ENCODE measurements at places on chromosomes 1 and 21.

GRCh38 chr1:243473227-243474135, 217.6 kb downstream of the SDCCAG8 start:
- DNase-seq: no peak

DNA sequence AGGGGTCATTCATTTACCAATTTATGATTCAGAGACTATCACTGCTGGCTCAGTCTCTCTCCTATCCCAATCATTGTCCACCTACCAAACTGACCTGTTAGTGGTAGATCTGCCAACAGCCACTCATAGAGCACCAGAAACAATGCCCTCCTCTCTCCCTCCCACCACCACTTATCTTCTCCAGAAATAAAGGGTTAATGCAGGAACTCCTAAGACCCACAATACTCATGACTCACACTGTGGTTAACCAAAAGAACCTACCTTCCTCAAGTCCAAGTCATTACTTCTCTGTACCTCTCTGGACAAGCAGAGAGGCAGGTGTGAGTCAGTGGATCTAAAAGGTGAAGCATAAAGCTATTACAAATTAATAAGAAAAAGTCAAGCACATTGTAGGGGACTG, 40.9 kb upstream of the CAMK1G start:
- DNase-seq: no peak

GRCh38 chr21:31448496-31448895, 104.4 kb upstream of the TIAM1 start:
- no peak for DNase-seq

DNA sequence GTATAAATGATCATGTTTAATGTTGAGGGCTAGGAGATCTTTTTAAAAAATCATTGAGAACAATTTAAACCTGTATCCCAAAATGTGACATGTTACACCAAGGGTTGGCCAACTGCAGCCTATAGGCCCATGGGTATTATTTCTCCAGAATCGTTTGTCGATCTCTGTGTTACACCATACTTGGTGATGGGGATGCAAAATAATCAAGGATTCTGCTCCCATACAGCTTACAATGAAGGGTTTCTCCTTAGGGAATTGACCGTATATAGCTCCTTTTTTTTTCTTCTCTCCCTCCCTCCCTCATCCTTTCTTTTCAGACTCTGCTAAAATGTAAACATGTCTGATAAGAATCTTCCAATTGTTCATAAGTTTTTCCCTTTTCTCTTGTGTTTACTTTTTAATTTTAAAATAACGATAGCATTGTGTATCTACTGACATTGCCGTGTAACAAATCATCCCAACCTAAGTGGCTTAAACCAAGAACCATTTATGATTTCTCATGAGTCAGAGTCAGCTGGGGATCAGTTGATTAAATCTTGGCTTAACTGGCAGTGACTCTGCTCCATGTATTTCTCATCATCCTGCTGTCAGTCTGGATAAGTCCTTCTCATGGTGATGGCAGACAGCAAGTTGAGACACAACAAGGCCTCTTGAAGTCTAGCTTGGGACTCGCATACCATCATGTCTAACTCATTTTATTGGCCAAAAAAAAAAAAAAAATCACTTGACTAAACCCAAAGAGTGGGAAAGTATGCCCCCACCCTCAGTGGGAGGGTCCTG, 48.0 kb downstream of the MARK1 start:
- no peak for DNase-seq

GRCh38 chr1:109929588-109930251, 19.1 kb downstream of the CSF1 start:
- DNase-seq: no peak

- no peak for DNase-seq
Observed at GRCh38 chr1:40766017-40766416, 17.6 kb upstream of the KCNQ4 start.

DNA sequence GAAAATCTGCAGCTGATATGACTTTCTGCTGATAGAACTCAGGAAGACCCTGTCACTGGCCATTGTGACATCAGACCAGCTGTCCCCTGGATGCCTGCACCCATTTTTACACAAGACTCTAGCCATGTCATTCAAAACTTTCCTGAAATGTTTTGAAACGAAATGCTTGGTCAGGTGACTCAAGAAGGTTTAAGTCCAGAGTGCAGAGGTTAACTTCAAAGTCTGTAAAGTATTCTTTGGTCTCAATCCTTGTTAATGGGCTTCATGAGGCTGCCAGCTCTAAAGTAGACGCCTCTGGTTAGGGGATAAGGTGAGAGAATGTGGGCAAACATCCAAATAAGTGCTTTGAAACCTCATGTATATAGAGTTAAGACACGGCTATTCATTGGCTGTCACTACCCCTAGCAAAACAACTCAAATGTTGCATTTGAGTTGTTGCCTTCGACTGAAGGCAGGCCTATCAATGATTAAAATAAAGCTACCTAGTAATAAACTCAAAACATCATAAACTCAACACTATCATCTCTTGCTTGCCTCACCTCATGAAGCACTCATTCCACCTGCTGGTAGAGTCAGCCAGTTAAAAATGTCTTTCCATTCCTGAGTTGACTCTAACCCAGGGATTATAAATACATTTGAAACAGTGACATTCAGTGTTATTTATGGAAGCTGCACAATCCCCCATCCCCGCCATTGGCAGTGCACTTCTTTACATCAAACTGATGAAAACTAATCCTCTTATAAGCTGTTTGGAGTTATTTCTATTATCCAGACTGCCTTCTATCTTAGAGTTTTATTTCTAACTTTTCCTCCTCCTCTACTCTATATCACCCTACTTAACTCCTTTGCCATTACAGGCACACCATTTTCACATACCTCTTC, 26.0 kb downstream of the RABIF start:
- no peak for DNase-seq

DNA sequence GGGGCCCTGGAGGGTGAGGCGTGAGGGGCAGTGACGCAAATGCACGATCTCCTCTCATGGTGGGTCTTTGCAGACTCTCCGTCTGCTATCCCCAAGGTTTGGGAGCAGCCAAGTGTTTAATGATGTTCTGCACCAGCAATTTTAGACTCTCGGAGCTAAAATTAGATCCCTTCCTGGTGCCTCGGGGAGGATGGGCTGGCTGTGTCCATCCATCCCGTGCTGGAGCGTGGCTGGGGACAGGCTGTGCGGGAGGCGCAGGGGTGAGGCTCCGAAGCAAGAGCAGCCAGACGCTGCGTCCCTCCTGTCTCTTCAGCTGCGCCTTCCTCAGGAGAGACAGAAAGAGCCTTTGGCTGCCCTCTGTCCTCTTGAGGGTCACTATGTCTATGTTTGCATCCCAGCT, 387.6 kb downstream of the CAMTA1 start:
- DNase-seq: no peak

DNA sequence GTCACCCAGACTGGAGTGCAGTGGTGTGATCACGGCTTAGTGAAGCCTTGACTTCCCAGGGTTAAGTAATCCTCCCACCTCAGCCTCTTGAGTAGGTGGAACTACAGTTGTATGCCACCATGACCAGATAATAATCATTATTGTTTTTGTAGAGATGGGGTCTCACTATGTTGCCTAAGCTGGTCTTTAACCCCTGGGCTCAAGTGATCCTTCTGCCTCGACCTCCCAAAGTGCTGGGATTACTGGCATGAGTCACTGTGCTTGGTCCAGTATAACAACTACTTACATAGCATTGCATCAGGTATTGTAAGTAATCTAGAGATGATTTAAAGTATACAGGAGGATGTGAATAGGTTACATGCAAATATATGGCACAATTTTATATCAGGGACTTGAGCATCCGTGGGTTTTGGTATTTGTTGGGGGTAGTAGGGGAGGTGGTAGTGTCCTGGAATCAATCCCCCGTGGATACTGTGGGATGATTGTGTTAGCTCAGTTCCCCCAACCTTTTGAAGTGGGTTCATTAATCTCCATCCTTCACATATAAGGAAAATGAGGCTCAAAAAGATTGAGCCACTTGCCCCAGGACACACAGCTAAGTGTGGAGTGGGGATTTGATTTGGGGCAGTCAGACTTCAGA, 61.4 kb upstream of the CNIH3 start:
- DNase-seq: no peak

DNA sequence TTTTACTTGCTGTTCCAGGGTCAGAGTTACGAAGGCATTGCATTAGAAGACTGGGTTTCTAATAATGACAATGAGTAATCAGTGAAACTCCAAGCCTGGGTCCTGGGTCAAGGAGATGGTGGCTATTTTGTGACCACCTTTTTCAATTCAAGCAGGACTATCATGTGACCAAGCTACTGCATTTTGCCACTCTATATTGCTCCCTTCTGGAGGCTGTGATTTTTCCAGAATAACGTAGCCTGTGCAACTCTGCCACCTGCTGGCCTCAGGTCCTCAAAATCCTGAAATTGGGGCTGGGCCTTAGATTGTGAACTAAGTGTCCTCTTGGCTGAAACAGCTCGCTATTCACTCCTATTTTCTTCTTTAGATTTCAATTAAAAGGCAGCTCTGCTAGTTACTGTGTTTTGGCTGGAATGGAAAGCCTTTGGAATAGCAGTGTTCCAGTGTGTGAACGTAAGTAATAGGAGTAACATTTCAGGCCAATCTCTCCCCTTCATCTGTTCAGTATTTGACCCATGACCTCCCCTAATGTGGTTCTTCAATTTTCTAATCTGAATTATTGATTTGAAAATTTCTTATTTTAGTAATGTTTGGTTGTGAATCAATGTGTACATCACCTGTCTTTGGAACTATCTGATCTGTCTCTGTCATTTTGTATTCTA, 52.9 kb upstream of the CD46 start:
- peak; percentile 4 for DNase-seq

DNA sequence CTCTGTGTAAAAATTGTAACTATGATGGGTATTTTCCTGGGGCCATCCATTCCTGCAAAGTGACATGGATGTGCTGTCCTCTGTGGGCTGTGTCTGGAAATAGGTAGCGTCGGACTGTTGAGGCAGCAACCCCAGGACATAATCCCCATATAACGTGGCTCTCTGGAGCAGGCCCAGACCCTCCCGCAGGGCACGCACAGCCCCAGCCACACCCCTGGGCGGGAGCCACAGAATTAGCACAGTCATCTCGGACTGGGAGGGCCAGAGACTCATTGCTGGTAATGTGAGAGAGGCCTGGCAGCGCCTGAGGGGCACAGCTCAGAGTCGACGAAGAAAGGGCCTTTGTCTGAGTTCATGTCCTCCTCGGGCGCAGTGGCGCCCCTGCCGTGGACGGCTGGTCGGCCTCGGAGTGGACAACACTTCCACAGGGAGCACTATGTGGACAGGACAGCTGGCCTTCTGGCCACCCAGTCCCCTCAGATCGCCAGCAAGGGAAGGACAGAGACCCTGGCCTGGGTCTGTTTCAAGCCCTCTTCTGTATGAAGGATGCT, 20.1 kb downstream of the SIM2 start:
- DNase-seq: no peak

DNA sequence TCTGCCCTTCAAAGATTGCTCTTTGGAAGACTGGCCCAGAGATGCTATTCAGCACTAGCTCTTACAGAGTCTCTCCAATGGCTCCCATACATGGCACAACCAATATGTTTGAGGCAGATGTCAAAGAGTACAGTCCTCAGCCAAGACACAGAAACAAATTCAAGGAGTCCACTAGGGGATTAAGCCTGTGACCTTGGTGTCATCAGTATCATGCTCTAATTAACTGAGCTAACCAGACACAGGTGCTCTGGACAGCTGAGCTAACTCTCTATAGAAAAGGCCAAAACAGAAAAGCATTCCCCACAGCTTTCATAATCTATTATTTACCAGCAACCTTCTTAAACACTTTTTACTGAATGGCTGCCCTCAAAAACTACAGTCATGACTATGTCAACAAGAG, 666.0 kb upstream of the PLXNA2 start:
- no peak for DNase-seq

DNA sequence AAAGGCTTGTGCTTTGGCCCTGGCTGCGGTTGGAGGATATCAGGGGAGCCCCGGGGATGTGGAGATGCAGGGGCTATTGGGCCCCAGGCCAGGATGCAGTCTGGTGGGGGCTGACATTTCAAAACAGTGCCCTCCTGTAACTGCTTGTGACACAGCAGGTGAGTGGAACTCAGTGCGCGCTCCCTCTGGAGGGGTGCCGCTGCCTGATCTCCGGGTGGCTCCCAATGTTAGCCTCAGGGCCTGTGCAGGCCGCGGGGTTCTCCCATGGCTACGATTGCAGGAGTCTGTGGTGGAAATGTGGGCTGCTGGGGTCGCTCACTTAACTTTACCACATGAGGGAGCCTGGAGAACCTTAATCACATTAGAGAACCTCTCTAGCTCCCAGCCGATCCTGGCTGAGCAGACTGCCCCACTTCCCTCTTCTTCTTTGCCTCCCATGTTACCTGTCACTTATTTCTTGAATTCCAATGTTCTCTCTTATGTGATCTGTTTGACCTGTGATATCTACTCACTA, 163.2 kb downstream of the FMN2 start:
- DNase-seq: no peak

- no peak for DNase-seq
Observed at GRCh38 chr1:154154534-154155191, at the start of gene NUP210L. Gene NUP210L, minus strand, starts transcription at chr1:154155073.

- no peak for DNase-seq
Observed at GRCh38 chr1:1325288-1326074, 879 bp downstream of the CPTP start.

DNA sequence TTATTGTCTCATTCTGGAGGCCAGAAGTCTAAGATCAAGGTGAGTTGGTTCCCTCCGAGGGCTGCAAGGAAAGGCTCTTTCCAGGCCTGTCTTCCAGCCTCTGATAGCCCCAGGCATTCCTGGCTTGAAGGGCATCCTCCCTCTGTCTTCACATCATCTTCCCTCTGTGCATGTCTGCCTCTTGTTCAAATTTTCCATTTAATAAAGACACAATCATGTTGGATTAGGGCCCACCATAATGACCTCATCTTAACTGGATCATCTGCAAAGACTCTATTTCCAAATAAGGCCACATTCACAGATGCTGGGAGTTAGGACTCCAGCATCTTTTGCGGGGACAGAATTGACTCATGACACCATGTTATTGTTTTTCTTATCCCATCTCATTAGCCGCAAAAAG, 24.5 kb downstream of the HUNK start:
- DNase-seq: no peak

Data from stimulated activated CD8-positive, alpha-beta memory T cell treated with anti-CD3 and anti-CD28 coated beads, Interleukin-15, amount 100 ng/mL, for 48 hours (primary cell).